Stimulated activated CD4-positive, alpha-beta T cell treated with anti-CD3 and anti-CD28 coated beads, TNF-alpha, amount 100 ng/mL, for 1 hour (primary cell): ENCODE measurements at places on chromosomes 6 and 20.

- DNase-seq: no peak
Observed at GRCh38 chr6:141878686-141879085, 254.0 kb upstream of the GJE1 start.

- DNase-seq: no peak
Observed at GRCh38 chr6:125529061-125529460, 220.4 kb upstream of the HEY2 start.

- no peak for DNase-seq
Observed at GRCh38 chr6:36944650-36945049, 9.9 kb upstream of the PI16 start.

- DNase-seq: no peak
Observed at GRCh38 chr6:152734630-152735029, 16.0 kb upstream of the VIP start.

DNA sequence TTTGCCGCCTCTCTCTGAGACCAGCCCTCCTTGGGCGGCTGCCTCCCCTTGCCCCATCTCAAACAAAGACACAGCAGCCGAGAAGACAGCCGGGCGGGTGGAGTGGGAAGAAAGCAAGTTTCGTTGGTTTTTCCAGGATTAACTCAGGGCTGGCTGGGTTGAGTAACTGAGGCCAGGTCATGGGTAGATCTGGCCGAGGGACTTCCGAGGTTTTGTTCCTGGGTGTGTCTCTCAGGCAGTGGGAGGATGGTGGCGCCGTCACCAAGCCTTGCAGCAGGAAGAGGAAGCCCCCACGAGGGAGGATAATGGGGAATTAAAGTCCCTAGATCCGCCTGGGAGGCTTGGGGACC, 167.2 kb downstream of the TTLL2 start:
- no peak for DNase-seq

DNA sequence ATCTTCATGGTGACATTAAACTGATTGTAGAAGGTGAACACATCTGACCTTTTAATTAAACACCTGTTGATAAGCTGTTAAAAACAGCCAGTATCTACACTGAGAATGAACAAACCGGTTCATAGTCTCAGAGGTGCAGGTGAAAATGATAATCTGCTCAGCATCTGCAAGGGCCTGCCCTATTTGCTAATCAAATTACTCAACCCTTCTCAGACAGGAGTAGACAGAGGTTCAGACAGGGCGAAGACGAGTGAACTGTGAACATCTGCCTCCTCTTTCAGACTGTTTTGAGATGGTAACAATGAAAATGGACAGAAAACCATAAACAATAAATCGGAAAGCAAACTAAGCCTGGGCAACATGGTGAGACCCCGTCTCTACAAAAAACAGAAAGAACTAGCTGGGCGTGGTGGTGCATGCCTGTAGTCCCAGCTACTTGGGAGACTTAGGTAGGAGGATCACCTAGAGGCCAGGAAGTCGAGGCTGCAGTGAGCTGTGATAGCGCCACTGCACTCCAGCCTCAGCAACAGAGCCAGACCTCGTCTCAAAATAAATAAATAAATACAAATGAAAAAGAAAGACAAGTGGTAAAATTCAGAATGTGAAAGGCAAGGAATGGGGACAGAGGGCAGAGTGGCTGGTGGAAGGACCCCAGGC, 55.9 kb downstream of the NINL start:
- no peak for DNase-seq

DNA sequence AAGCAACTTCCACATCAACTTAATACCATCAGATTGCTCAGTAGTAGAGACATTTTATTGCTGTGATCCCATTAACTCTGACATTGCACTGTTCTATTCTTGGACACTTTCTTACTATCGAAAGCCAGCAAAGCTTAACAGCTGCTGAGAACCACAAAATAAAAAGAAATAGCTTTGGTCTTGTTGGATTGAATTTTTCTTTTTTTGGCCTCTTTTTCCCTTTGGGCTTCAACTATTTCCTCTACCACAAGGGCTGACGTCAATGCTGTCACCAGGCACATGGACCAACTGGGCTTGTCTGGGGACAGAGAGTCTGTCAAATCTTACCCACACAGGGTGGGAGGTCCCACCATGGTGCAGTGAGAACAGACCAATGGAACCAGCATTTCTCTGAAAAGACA, 63.4 kb upstream of the ENPP5 start:
- DNase-seq: no peak

GRCh38 chr6:104940893-104941728, 15.8 kb upstream of the LIN28B start:
- DNase-seq: no peak

GRCh38 chr6:6749702-6750491, 161.4 kb downstream of the LY86 start:
- peak; percentile 7 for DNase-seq
